ENCODE measurements at places on chromosomes 7 and 10. TPM values are rescaled to one million over a fixed set of nuclear protein-coding genes. Genes with fewer than 3 reads are reported as not detected.
A peak's percentile ranks its signal among the peaks of the same experiment; 100 is the strongest.

The MMRN2 gene
- total RNA-seq, result 15.0 TPM

- no peak for DNase-seq
Observed at GRCh38 chr10:87865241-87865881, 1.9 kb downstream of the PTEN start.

- no peak for DNase-seq
Observed at GRCh38 chr7:112118581-112119566, 87.3 kb downstream of the DOCK4 start.

DNA sequence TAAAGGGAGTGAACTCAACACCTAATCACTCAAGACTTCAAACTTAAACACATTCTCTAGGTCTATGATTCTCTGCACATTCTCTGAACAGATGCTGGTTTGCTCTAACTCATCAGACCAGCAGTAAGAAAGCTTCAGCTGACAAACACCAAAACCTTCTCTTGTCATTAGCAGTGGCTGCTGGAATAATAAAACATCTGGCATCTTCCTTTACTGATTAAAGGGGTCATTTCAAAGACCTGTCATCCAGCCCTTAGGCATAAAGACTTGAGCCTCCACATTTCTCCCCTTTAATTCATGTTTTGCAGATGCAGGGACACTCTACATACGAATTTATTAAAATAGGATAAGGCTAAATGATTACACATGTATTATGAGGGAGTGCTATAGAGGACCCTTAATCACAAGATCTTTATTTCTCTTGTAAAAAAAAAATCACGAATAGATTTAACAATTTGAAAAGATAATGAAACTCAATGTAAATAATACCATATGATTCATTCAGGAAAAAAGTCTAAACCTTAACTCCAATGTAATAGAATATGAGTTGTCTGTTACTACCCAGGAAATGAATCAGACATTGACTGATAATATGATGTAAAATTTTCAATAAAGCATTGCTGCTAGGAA, 152.4 kb upstream of the GNAI1 start:
- no peak for DNase-seq

GRCh38 chr7:103418241-103418640, 27.8 kb downstream of the SLC26A5 start:
- DNase-seq, result no peak

DNA sequence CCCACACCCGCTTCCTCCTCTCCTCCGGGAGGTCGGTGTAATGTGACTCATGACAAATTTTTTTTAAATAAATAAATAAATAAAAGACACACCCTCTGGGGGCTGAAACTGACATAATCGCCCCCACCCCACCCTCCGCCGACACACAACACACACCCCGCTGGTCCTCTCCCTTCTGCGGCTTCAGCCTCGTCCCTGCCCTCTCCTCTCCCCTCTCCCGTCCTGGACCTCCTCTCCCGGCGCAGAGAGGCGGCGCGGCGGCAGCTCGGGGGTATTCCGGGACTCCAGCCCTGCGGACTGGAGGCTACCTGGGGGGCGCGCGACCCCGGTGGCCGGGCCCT, 686 bp downstream of the ABI1 start:
- peak; percentile 43 for DNase-seq

GRCh38 chr10:69696073-69696731, 66.2 kb downstream of the FAM241B start:
- no peak for DNase-seq
